ENCODE measurements at places on chromosomes 11 and 22.

DNA sequence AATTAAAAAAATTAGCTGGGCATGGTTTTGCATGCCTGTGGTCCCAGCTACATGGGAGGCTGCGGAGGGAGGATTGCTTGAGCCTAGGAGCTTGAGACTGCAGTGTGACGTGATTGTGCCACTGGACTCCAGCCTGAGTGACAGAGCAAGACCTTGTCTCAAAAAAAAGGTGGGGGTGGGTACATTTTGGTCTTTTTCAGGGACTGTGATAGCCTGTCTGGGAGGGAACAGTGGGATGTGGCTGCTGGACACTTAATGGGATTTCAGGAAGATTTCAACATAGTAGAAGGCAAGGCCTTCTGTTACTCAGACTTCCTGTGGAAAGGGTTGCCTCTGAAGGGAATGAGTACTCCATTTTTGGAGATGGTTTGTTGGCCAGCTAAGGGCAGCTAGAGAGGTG lies 40.6 kb downstream of the RELT start:
- no peak for DNase-seq

GRCh38 chr22:28829358-28830181 lies 29.2 kb upstream of the XBP1 start:
- DNase-seq: peak; percentile 49

- no peak for DNase-seq
These were observed 737 bp upstream of the STIP1 start for GRCh38 chr11:64185175-64185692.

- no peak for DNase-seq
These were observed 9.4 kb upstream of the SOX6 start for GRCh38 chr11:16365581-16366228.

DNA sequence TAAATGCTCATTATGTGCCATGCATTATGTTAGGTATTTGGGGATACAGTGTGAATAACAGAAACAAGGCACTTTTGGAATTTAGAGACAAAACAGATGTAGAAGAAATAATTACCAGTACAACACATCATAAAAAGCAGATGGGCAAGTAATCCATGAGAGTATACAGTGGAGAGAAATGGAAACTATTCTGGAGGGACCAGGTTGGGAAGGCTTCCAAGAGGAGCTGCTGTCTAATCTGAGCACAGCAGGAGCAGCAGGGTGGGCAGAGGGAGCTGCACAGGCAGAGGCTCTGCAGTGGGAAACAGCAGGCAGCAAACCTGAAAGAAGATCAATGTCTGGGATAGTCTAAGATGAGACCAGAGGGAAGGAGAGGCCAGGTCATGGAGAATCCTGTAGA lies 268.7 kb upstream of the CCDC90B start:
- no peak for DNase-seq

DNA sequence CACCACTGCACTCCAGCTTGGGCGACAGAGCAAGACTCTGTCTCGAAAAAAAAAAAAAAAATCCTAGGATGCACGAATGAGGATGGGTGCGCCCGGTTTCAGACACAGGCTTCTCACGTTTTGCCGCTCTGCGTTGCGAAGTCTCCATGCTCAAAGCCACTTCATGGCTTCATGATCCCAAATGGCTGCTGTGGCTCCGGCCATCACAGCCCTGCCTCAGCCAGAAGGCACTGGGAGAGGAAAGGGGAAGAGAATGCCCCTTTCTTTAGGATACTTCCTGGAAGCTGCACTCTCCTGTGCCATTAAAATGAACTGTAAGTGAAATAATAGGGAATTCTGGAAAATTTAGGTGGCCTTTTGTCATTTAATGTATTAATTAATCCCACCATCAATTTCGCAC lies 116.4 kb upstream of the ANO1 start:
- no peak for DNase-seq

GRCh38 chr11:101705972-101706371 lies 122.2 kb upstream of the TRPC6 start:
- DNase-seq: no peak

DNA sequence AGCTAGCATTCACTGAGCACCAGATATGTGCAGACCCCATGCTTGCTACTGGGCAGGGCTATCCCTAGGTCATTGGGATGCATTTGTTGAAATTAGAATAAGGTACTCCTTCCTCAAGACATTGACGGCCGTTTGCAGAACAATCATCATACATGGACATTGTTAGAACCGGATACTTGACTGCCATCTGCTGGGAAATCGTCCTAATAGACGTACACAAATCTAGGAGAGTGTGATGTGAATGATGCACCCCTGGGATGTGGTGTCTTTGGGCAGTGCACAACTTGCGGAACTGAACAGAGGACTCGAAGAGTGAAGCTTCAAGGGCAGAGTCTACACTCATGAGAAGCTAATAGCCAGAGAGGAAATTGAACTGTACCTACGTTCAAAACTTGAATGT lies 35.9 kb downstream of the MYO18B start:
- DNase-seq: no peak

DNA sequence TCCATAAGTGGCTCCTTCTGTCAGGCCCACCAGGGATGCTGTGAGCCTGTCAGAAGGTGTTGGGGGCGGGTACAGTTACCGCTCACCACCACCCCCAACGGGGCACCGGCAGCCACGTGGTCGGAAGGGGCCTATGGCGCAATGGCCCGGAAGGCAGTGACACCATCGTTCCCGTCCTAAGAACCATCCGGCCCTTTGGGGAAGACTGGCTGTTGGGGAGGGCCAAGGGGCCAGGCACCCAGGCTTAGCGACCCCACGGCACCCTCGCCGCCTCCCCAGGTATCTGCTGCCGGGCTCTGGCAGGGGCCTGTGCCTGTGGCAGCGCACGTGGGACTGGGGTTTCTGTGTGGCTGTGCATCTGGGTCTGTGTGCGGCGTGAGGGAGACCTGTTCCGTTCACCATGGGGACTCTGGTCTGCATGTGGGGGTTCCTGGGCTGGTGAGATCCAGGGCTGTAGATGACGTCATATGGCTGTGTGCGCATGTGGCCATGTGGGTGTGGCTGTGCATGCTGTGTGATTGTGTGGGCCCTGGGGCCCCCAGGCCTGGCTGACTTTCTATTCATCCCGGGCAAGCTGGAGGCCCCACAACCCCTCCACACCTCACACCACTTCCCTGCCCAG lies 717 bp downstream of the OSM start:
- DNase-seq: peak; percentile 77

Data from stimulated activated CD8-positive, alpha-beta memory T cell treated with anti-CD3 and anti-CD28 coated beads, Interleukin-4, amount 100 ng/mL, for 4 hours (primary cell).